ENCODE measurements at places on chromosomes 12 and 14.

DNA sequence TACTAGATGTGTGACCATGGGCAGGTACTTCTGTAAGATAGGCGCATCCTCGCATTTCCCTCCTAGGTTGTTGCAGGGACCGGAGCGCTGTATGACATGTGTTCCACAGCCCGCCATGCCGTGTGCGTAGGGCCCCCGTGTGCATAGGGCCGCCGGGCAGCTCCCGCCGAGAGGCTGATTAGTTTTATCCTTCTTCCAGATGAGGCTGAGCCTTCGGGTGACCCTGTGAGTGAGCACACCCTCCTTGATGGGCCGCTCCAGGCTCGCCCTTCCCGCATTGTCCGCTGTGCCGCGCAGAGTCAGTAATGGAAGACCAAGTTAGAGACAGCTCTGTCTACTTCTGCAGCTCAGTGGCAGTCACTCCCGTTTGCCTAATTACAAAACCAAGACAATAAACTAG is 72.9 kb upstream of the DYNC1H1 start:
- no peak for DNase-seq

DNA sequence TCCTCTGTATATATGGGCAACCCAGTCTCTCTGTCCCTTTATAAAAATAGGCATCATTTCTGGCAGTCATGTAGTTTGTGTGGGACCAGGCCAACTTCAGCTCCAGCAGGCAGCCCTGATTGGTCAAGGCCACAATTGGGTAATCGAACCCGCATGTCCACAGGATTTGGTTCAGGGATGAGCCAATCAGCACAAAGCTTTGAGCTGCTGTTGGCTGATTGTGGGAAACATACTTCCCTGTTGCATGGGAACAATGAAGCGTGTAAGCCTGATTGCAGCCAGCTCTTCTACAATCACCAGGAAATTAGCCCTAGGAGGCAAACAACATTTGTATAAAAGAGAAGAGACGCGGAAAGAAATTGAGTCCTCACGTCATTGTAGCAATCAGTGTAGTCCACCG is 328.6 kb downstream of the PCNX1 start:
- no peak for DNase-seq

DNA sequence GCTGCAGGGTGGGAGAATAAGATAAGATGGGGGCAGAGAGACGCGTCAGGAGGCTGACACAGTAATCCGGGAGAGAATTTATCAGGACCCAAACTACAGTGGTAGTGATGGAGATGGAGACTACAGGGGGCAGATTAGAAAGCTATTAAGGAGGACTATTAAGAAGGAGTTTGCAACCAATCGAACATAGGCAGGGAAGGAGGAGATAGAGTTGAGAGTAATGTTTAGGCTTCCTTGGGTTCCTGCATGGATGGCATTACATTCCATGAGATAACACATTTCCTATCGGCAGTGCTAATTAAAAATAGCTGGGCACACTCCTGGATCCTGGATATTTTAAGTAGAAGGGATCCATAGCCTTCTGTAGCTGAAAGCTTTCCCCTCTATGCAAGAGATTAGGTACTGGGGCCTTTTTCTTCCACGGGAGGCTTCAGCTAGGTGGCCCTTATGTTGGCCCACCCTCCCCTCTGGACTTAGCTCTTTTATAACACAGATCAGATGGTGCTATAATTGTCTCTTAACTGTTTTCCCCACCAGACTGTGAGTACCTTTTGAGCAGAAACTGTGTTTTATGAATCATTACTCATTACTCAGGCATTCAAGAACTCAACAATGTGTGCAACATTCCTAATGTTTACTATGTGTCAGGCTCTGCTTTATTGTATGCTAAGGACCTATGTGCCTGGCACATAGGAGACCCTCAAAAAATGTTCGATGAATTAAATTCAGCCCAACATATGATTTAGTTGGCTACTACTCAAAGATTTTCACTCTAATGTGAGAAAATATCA is 113.0 kb downstream of the RMST start:
- no peak for DNase-seq

GRCh38 chr12:99054601-99055128 is 409.6 kb downstream of the APAF1 start:
- DNase-seq: no peak

DNA sequence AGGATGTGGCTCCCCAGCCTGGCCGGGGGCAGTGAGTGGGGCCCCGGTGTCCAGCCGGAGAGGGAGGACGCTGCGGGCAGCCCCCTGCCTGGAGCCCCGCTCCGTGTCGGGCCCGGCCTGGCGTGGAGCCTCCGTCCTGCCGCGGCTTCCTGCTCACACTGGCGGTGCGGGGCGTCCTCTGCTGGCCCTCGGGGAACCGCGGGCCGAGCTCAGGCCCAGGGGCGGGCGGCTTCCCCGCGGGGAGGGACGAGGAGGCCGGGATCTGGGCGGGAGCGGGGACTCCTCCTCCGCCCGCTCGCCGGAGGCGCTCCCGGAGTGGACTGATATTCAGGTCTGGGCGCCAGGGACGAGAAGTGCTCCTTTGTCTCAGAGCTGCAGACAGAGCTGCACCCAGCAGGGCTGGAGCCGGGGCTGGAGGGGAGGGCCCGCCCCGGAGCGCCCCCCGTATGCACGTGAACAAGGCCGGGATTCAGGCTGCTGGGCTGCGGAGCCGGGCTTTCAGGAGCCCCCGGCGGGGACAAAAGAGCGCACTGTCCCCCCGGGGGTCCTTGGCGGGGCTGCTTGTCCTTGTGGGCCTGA is 2.2 kb downstream of the MMP17 start:
- DNase-seq: no peak

GRCh38 chr12:107906707-107907106 is 132.2 kb downstream of the ASCL4 start:
- no peak for DNase-seq

DNA sequence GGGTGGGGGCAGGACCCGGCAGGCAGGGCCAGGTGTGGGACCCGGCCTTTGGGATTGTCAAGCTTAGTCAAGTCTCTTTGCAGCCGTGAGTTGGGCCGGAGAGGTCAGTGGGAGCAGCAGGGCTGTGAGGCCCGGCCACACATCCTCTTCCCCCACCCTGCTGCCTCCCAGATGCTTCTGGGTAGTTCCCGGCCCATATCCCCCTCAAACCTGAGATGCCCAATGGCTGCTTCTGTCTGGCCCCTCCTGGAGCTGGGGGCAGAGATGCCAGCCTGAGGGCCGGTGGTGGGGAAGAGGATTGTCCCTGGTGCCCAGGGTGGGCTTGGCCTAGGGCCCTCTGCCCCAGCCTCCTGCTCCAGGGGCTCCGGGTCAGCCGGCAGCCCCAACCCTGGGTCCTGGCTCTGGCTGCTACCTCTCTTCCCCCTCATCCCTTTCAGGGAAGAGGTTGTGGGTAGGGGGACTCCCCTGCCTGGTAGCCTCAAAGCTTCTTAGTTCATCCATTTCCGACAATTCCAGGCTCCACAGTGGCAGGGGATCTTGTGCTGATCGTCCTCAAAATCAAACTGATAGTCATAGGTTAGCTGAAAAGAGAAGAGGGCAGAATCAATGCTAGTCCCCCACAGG is 2.8 kb upstream of the PRKAG1 start:
- DNase-seq: no peak

DNA sequence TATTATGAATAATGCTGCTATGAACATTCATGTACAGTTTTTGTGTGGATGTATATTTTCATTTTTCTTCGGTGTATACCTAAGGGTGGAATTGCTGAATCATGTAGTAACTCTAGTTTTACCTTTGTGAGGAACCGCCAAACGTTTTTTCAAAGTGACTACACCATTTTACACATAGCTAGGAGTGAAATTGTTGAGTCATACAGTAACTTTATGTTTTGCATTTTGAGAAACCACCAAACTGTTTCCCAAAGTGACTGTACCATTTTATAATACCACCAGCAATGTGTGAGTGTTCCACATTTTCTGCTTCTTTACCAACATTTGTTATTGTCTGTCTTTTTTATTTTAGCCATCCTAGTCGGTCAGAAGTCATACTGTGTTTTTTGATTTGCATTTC is 3.1 kb upstream of the TPH2 start:
- no peak for DNase-seq

DNA sequence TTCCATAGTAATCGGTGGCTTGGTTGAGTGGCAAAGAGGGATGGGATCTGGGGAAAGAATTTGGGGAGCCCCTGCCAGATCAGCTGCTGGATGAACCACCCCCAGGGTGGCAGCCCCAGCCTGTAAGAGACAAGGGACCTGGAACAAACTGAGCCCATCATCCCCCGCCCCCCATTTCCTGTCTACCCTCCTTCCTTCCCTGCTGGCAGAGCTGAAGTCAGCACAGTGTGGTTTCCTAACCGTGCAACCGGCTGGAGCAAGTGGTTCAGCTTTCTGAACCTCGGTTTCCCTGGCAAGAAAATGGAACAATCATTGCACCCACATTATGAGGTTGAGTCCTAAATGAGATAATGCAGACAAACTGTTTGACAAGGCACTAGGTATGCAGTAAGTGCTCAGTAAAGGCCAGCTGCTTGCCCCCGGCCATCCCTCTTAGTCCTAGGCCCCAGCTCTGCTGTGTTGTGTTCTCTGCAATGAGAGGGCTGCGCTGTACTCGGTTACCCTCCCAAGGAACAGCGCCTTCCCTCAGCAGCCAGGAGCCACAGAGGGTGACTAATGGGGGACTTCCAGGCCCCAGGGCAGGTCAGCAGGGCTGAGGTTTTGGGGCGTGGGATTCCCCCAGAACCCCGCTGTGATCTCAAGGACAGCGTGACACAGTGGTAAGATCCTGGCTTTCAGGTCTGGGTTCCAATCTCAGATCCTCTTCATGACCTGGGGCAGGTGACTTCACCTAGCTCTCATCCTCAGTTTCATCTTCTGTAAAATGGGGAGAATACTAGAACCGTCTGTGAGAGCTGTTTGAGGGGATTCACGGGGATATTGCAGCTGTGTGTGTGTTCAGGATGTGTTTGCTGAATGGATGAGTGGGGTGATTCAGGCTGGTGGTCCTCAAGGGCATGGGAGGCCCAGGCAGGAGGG is 16.5 kb downstream of the SELPLG start:
- peak; percentile 77 for DNase-seq

DNA sequence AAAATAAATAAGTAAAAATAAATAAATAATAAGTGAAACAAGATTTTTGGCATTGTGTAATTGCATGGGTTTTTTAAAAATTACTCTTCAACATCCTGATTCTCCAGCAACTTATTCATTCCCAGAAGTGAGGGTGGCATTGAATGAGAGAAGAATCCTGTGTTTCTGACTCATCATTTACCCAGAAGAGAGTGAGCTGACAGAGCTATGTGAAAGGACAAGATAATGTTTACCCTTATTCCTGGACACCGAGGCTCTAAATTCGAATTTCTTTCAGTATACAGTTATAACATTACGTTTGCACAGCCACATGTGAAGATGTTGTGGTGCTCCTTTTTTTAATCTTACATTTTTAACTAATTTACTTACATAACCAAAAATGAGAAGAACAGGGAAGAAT is 36.4 kb downstream of the BBS10 start:
- DNase-seq: no peak

DNA sequence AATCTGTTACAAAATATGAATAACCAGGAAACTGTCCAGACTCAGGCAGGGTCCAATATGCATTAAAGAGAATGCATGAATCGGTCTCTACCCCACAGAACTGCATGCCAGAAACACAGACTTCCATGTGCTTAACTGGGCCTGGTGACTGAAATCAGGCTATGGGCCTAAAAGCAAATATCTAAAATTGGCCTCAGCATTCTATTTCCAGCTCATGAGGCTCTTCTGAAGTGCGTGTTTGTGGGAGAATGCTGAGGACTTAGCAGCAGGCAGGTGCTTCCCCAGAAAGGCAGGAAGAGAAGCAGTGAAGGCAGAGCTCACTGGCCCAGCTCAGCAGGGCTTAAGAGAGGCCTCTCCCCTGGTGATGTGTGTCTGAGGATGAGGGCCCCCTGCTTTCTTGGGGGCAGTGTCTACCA is 48.5 kb downstream of the ADGRD1 start:
- no peak for DNase-seq

- DNase-seq: no peak
These were observed 30.7 kb upstream of the CEBPE start for GRCh38 chr14:23149745-23150144.

GRCh38 chr14:22271838-22272799 is 316.9 kb downstream of the DAD1 start:
- no peak for DNase-seq

GRCh38 chr12:1130164-1130563 is 139.1 kb downstream of the ERC1 start:
- DNase-seq: no peak

Measured in activated CD4-positive, alpha-beta T cell treated with anti-CD3 and anti-CD28 coated beads for 4 hours (primary cell).